ENCODE measurements at places on chromosomes 1 and 21. TPM values are rescaled to one million over a fixed set of nuclear protein-coding genes. Genes with fewer than 3 reads are reported as not detected.

DNA sequence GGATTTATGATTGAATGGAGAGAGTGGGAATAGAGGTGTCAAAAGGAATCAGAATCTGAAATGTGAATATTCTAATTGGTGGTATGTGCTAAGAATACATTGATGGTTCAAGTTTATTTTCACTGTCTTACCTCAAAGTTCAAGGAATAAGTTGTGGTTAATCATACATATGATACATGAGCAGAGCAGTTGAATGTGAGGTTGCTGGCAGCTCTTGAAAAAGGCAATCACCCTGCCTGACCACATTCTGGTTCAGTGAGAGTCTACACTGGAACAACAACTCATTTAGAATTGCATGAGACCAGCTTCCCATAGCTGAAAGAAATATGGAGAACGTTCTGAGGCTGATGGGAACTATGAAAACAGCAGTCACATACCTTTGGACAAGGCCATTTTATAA lies 68.3 kb upstream of the ARHGAP29 start:
- peaks cover 3% of the 10 kb centered on the region for H3K4me1 ChIP-seq
- H3K36me3 ChIP-seq: no peaks in the 10 kb centered on the region
- no peak overlapping the region for H3K27ac ChIP-seq
- no peaks in the 10 kb centered on the region for H3K27me3 ChIP-seq
- no peak for DNase-seq

- no peaks in the 10 kb centered on the region for H3K27me3 ChIP-seq
- no peak overlapping the region for H3K4me3 ChIP-seq
- no peaks in the 10 kb centered on the region for H3K36me3 ChIP-seq
- DNase-seq: no peak
- H3K27ac ChIP-seq: no peak overlapping the region
Measured at GRCh38 chr1:30342535-30343141, 380.7 kb downstream of the MATN1 start.

The KRTAP11-1 gene
- total RNA-seq: not detected

The TNN gene
- 0.44 TPM for total RNA-seq

The SYT14 gene
- 19.2 TPM for total RNA-seq

The SYCP1 gene
- not detected for total RNA-seq

DNA sequence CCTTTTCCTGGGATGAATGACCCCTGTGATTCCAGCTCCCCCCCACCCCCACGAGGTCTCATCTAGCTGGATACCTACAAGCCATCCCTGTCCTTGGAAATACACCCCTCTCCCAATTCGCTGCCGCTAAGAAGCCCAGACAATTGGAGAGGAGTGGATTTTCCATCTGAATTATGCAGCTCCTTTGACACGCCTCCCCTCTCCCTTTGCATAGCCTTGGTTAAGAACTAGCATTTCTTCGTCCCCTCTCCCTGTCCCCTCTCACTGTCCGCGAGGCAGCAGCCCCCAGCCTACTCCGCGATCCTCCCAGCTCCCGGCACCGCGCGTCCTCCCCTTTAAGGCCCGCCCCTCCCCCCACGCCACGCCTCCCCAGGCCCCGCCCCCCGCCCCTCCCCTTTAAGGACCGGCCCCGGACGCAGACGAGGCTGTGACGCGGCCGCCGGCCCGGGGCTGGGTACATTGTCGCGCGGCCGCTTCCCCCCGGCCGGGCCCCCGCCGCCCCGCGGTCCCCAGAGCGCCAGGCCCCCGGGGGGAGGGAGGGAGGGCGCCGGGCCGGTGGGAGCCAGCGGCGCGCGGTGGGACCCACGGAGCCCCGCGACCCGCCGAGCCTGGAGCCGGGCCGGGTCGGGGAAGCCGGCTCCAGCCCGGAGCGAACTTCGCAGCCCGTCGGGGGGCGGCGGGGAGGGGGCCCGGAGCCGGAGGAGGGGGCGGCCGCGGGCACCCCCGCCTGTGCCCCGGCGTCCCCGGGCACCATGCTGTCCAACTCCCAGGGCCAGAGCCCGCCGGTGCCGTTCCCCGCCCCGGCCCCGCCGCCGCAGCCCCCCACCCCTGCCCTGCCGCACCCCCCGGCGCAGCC lies at the start of gene MAPKAPK2:
MAPKAPK2 (plus strand) TSS at position 428 of the 856 bp plus-strand sequence; CDS start at position 753, 325 bp downstream.
- H3K27ac ChIP-seq: peak within 1 kb of the TSS; percentile 97
- H3K4me3 ChIP-seq: peak within 1 kb of the TSS; percentile 70
- H3K4me1 ChIP-seq: peaks cover 25% of the 10 kb centered on the region
- H3K27me3 ChIP-seq: no peaks in the 10 kb centered on the region
- H3K36me3 ChIP-seq: no peaks in the 10 kb centered on the region

The SSU72 gene
- total RNA-seq: 240 TPM

GRCh38 chr1:245060684-245061374 lies 94.0 kb upstream of the KIF26B start:
- no peak overlapping the region for H3K27ac ChIP-seq
- H3K36me3 ChIP-seq: no peaks in the 10 kb centered on the region
- DNase-seq: no peak

GRCh38 chr21:36120304-36120888 lies 14.5 kb upstream of the CBR3 start:
- DNase-seq: no peak
- no peaks in the 10 kb centered on the region for H3K27me3 ChIP-seq
- no peak overlapping the region for H3K4me3 ChIP-seq

The CFHR5 gene
- total RNA-seq: not detected

The C1orf53 gene
- 10.7 TPM for total RNA-seq

DNA sequence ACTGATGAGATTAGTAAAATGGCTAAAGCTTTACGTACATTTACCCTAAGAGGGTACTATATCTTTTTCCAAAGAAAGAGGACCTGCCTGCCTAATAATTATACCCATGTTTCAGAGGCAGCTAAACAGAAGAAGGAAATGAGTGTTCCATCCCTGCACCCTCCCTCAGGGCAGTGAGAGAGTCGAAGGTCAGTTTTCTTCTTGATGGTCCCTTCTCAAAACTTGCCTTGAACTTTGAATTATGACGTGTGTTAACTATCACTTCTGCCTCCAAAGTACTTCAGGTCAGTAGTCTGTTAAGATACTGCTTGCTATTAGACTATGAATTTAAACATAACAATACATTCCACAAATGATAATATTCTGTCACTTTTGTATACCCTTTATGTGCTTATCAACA lies 294.8 kb upstream of the CHRM3 start:
- no peaks in the 10 kb centered on the region for H3K27me3 ChIP-seq
- H3K27ac ChIP-seq: no peak overlapping the region
- H3K4me3 ChIP-seq: no peak overlapping the region
- no peaks in the 10 kb centered on the region for H3K4me1 ChIP-seq
- no peaks in the 10 kb centered on the region for H3K36me3 ChIP-seq

DNA sequence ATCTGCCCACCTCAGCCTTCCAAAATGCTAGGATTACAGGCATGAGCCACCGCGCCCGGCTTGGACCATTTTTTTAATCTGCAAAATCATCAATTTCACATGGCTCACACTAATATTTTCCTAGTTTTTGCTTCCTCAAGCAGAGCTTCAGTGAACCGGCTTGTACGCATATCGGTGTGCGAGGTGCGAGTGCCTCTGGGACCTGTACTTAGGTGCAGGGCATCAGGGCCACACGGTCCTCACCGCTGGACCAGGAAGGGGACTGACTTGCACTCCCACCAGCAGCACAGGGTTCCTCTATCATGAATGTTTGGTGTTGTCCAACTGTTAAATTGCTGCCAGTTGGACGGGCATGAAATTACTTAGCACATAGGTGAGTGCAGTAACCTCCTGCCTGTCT lies 15.4 kb upstream of the SHE start:
- H3K4me1 ChIP-seq: peaks cover 18% of the 10 kb centered on the region
- no peaks in the 10 kb centered on the region for H3K36me3 ChIP-seq
- no peak for DNase-seq
- H3K4me3 ChIP-seq: no peak overlapping the region

GRCh38 chr1:93471911-93472310 lies 24.0 kb downstream of the FNBP1L start:
- H3K36me3 ChIP-seq: no peaks in the 10 kb centered on the region
- H3K27me3 ChIP-seq: no peaks in the 10 kb centered on the region
- peak overlapping the region; percentile 47 for H3K27ac ChIP-seq
- H3K4me3 ChIP-seq: no peak overlapping the region
- DNase-seq: no peak

DNA sequence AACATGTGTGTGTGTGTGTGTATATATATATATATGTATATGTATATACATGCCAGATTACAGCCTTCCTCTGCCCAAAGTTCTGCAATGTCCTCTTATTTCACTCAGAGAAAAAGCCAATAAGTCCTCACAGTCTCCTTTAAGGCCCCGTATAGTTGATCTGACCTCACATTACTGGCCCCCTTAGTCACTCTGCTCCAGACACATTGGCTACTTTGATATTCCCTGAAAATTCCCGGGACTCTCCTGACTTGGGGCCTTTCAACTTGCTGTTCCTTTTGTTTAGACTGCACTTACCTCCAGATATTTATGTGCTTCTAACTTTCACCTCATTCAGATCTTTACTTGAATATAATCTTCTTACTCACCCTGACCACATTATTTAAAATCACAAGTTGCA lies 4.2 kb upstream of the BSDC1 start:
- no peaks in the 10 kb centered on the region for H3K36me3 ChIP-seq
- no peak overlapping the region for H3K4me3 ChIP-seq
- no peaks in the 10 kb centered on the region for H3K27me3 ChIP-seq
- H3K4me1 ChIP-seq: peaks cover 14% of the 10 kb centered on the region
- DNase-seq: no peak
- H3K27ac ChIP-seq: no peak overlapping the region

DNA sequence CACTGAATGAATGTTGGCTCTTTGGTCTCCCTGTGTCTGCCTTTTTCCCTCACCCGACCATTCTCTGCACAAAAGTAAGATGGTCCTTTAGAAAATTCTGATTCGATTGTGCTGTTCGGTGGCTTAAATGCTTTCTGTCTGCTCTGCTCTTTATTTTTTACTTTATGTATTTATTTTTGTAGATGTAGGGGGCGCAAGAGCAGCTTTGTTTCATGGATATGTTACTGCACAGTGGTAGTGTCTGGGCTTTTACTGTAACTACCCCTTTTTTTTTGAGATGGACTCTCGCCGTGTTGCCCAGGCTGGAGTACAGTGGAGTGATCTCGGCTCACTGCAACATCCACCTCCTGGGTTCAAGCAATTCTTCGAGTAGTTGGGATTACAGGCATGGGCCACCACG lies 15.7 kb downstream of the NLRP3 start:
- H3K4me1 ChIP-seq: no peaks in the 10 kb centered on the region
- DNase-seq: no peak
- H3K27ac ChIP-seq: no peak overlapping the region
- H3K27me3 ChIP-seq: no peaks in the 10 kb centered on the region
- H3K4me3 ChIP-seq: no peak overlapping the region

DNA sequence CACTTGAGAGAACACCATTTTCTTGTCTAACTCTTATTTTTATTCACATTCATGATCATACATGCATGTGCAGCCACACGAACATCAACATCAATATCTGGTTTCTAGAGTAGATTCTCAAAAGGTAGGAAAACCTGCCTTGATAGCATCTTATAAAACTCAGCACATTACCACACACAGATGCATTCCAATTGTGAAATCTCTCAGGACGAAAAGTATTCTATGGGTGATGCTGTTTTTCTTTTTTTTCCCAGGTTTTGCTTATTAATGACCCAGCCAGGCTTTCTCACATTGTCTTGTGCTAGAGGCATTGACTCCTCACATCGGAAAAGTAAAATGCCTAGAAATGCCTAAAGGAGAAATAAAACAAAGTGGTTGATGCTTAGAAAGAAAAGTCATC lies 562.8 kb downstream of the KIF26B start:
- no peaks in the 10 kb centered on the region for H3K36me3 ChIP-seq
- H3K4me1 ChIP-seq: no peaks in the 10 kb centered on the region
- no peak overlapping the region for H3K27ac ChIP-seq
- H3K27me3 ChIP-seq: no peaks in the 10 kb centered on the region
- H3K4me3 ChIP-seq: no peak overlapping the region
- DNase-seq: no peak

The NBPF4 gene
- not detected for total RNA-seq
